ENCODE measurements at places on chromosomes 13 and 19.

DNA sequence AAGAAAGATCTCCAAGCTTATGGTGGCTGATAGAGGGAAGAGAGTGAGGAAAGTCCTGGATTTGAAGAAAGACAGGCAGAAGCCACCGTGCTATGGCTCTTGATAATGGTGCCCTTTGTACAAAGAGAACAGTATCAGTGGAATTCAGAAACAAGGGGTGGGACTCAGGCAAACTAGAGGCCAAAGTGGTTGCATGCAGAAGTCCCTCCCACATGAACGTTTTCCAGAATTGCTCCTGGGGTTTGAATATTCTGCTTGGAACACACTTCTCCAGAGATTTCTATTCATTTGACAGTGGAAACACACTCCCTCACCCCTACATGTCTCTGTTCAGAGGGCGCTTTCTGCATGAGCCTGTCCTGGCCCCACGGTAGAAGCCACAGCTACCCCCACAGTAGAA is 10.1 kb upstream of the MBNL2 start:
- DNase-seq: no peak

GRCh38 chr19:5713228-5713627 is 6.7 kb downstream of the LONP1 start:
- DNase-seq: no peak

GRCh38 chr13:113845723-113846635 is 17.9 kb downstream of the GAS6 start:
- no peak for DNase-seq

DNA sequence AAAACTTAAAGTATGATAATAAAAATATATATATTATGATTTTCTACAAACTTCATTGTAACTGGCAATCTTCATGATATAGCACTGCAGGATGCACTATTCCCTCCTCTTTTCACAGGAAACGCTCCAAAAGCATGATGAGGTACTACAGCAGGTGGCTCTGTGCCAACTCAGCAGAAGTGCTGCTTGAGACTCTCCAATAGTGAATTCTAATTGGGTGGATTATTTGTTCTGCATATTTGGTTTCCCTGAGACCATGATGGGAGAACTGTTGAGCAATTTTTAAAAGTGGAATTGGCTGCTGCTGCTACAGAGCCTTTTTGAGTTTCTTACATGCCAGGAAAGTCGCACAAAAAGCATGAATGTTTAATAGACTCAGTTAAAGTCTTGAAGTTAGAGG is 1782.4 kb upstream of the PCDH20 start:
- no peak for DNase-seq

DNA sequence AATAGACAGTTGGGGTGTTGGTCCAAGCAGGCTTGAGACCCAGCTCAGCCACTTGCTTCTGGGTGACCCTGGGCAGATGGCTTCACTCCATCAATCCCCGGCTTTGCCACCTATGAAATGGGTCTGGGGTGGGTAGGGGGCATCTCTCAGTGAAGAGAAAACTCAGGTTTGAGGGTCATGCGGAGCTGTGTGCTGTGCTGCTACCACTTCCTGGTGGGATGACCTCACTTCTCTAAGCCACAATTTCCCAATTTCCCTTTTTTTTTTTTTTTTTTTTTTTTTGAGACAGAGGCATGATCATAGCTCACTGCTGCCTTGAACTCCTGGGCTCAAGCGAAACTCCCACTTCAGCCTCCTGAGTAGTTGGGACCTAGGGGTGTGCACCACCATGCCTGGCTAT is 4.6 kb upstream of the PLAUR start:
- no peak for DNase-seq

- DNase-seq: no peak
Measured at GRCh38 chr19:51138549-51138979, 3.5 kb upstream of the SIGLEC7 start.

GRCh38 chr13:34152996-34153395 is 335.0 kb downstream of the RFC3 start:
- DNase-seq: no peak

DNA sequence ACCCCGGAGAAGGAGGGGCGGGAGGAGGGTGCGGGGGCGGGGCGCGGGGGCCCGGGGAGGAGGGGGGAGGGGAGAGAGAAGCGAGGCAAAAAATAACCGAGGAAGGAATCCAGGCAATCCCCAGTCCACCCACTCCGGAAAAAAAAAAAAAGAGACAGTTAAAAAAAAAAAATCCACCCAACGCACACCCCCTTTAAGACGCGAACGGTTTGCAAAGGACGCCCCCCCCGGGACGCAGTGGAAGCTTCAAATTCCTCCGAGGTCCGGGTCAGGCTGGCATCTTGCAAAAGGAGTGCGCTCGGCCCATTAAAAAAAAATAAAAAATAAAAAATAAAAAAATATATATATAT is at the start of gene CACNA1A:
Gene CACNA1A (minus strand): TSS at position 9 of the 350 bp plus-strand sequence. CDS start 255 bp downstream, outside the sequence.
- DNase-seq: no peak

- DNase-seq: no peak
Measured at GRCh38 chr19:49861541-49862378, 5.6 kb downstream of the PNKP start.

GRCh38 chr13:77000475-77000874 is 8.6 kb downstream of the CLN5 start:
- no peak for DNase-seq
